Large intestine (tissue), 12 donors: ENCODE measurements at places on chromosomes 7 and 10.

DNA sequence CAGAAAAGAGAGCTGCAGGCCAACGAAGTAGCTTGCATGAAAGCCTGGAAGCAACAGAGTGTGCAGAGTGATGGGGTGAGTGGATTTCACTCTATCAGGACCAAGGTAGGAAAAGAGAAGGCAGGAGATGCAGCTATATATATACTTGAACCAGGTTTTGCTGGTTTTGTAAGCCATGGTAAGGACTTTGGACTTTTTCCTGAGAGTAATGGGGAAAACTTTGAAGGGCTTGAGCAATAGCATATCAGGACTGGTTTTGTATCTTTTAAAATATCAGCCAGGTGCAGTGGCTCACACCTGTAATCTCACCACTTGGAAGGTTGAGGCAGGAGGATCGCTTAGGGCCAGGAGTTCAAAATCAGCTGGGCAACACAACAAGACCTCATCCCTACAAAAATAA is 120.6 kb upstream of the NRP1 start:
- peak; percentile 48 for DNase-seq

- DNase-seq, result no peak
These were observed 37.4 kb downstream of the RGS10 start for GRCh38 chr10:119505131-119505551.

DNA sequence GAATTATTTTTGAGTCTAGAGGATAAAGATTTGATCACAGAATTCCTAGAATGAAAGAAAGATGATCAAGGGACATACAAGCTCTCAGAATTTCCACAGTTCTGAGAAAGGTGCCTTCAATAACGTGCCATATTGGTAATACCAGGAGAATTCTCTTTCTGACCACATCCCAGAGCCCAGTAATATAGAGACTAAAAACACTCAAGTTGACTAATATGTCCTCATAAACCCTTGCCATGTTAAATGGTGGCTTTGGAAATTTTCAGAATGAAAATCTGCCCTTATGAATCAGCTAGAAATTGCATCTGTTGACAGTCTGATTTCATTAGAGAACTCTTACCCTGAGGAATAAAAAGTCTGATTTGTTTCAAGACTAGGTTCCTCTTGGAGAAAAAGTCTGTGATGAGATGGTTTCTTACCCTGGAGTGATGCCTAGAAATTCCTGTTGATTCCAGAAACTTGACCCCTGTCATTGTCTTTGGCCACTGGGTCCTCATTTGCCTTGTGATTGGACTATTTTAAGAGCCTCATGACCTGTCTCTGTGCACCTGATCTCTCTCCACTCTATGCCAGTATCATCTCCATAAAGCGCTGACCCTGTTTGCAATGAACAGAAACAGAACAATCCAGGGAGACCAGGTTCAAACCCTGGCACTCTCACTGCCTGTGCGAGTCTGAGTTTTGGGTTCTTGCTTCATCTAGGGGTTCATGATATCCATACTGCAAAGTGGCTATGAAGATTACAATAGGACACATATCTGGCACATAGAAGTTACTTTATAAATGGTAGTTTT is 3.3 kb downstream of the IL2RA start:
- DNase-seq, result no peak

DNA sequence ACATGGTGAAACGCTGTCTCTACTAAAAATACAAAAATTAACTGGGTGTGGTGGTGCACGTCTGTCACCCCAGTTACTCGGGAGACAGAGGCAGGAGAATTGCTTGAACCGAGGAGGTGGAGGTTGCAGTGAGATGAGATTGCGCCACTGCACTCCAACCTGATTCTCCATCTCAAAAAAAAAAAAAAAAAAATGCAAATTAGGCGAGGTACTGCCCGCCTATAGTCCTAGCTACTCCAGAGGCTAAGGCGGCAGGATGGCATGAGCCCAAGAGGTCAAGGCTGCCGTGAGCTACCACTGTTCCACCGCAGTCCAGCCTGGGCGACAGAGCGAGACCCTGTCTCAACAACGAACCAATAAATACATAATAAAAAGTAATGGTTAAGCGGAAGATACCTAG is 1.1 kb upstream of the EIF4H start:
- peak; percentile 31 for DNase-seq

- no peak for DNase-seq
These were observed 49.5 kb downstream of the DIP2C start for GRCh38 chr10:639751-640672.

DNA sequence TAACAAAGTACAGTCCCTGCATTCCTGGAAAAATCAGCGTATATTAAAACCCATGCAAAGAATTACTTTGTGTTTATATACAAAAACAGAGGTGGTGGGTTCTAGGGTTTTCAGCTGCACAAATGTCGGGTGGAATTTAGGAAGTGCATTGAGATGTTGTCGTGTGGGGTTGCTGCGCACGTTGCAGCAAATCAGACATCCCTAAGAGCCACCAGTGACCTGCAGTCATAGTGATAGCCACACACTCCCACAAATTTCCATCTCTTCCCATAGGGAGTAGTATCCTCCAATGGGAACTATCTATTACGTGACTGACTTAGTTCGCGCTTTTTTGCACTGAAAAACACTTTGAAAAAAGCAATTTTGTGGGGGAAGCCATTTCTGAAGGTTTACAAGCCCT is 375.2 kb upstream of the GALNT17 start:
- no peak for DNase-seq

- DNase-seq, result no peak
These were observed 9.0 kb upstream of the GPR141 start for GRCh38 chr7:37674531-37674930.

- DNase-seq, result no peak
These were observed 4.4 kb upstream of the IRF5 start for GRCh38 chr7:128933180-128933891.

GRCh38 chr7:104878577-104878976 is 135.4 kb upstream of the KMT2E start:
- DNase-seq, result no peak

DNA sequence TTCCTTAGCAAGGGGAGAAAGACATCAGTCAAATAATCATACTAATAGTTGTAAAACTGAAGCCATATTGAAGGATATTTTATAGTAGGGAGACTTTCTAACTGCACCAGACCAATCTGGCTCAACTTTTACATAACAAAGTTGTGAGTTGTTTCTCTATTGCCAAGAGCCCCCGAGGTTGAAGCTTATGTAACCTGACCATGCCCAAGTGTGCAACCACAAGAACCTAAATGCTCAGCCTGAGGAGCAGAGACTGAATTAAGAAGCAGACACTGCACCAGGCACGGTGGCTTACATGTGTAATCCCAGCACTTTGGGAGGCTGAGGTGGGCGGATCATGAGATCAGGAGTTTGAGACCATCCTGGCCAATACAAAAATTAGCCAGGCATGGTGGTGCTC is 77.3 kb upstream of the ARMC3 start:
- no peak for DNase-seq

DNA sequence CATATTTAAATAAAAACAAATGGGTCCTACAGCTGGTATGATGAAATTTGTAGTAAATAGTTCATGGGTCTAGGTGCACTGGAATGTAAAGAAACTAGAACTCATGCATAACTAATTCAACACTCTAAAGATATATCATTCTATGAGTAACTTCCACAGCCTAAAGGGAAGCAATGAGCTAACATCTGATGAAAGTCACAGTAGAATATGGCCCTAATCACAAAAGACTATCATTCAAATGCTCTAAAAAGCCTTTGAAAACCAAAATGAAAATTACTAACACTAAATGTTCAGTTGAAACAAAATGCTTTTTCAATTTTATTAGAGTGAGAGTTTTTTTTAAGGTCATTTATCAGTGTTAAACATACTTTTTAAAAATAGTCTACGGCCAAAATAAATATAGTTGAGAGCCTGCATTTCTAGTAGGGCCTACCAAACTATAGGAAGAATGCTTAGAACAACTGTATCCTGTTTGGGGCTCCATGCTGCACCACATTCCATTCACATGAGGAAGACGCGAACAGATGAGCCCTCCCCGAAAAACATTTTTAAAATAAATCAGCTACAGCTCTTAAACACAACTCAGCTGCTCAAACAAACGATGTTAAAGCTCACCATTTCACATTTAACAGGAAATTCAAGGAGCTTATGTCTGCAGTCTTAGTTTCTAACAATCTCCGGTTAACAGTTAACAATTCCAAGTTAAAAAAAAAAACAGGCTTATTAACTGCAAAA is 134.5 kb downstream of the NRBF2 start:
- peak; percentile 48 for DNase-seq

- peak; percentile 93 for DNase-seq
These were observed 22.6 kb upstream of the DIP2C start for GRCh38 chr10:712089-712488.

GRCh38 chr7:23020742-23021401 is 6.9 kb upstream of the HYCC1 start:
- no peak for DNase-seq

GRCh38 chr10:110260746-110261477 is 43.8 kb downstream of the SMNDC1 start:
- no peak for DNase-seq

GRCh38 chr7:63106506-63107388 is 891.9 kb upstream of the ZNF722 start:
- no peak for DNase-seq

GRCh38 chr7:87322912-87323311 is 22.6 kb upstream of the CROT start:
- DNase-seq, result no peak

- no peak for DNase-seq
These were observed 545.4 kb upstream of the FZD8 start for GRCh38 chr10:36187380-36188079.

DNA sequence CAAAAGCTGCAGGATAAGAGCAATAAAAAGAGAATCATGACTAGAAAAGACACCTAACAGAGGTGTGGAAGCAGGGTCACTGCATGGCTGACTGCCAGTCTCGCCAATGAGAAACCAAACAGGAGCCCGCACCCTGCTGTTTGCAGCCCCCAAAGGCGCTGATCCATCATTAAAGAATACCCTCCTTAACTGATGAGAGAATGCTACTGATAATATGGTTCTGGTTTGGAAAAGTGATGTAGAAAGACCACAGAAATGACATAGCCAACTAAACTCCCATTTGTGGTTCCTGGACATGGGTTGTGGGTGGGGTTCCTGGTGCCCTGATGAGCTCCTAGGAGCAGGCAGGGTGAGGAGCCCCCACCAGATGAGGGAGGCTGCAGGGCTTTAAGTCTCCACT is 207.4 kb downstream of the TNS3 start:
- no peak for DNase-seq

- no peak for DNase-seq
These were observed 37.1 kb downstream of the CXCL12 start for GRCh38 chr10:44347609-44348400.

GRCh38 chr10:63236113-63236935 is 103.2 kb downstream of the NRBF2 start:
- peak; percentile 91 for DNase-seq

- no peak for DNase-seq
These were observed 184.4 kb upstream of the THSD7A start for GRCh38 chr7:12016439-12016838.

DNA sequence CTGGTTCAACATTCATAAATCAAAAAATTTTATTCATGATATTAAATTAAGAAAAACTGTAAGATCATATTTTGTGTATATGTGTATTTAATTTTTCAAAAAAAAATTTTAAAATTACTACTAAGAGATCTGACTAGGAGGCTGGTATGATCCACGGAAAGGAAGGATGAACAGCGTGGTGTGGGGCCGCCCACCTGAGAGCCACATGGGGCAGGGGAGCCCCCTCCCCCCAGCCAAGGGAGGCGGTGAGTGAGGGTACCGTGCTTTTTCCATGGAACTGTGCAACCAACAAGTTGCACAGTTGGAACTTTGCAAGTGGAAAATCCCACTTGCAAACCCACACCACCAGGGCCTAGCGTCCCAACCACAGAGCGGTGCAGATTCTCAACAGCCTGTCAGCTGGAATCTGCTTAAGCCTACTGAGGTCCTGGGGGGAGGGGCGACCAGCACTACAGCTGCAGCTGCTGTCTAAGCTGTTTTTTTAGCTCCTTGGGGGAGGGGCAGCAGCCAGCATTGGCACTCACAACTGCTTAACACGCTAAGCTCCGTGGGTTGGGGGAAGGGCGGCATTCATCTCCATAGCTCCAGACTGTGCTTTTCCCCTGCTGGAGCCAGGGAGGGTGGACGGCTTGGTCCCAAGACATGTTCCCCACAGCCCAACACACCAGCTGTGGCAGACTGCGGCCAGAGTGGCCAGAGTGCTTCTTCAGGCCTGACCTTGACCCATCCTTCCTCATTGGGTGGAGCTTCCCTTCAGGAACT is 94.2 kb upstream of the IGFBP3 start:
- peak; percentile 32 for DNase-seq

- DNase-seq, result peak; percentile 73
These were observed 168.6 kb upstream of the ZMIZ1 start for GRCh38 chr10:78899996-78900714.

- no peak for DNase-seq
These were observed 80.2 kb downstream of the HTR7 start for GRCh38 chr10:90777621-90778020.

GRCh38 chr10:132066812-132067211 is 1.1 kb downstream of the JAKMIP3 start:
- DNase-seq, result no peak

- no peak for DNase-seq
These were observed 83.6 kb downstream of the KCNMA1 start for GRCh38 chr10:77553966-77554365.

DNA sequence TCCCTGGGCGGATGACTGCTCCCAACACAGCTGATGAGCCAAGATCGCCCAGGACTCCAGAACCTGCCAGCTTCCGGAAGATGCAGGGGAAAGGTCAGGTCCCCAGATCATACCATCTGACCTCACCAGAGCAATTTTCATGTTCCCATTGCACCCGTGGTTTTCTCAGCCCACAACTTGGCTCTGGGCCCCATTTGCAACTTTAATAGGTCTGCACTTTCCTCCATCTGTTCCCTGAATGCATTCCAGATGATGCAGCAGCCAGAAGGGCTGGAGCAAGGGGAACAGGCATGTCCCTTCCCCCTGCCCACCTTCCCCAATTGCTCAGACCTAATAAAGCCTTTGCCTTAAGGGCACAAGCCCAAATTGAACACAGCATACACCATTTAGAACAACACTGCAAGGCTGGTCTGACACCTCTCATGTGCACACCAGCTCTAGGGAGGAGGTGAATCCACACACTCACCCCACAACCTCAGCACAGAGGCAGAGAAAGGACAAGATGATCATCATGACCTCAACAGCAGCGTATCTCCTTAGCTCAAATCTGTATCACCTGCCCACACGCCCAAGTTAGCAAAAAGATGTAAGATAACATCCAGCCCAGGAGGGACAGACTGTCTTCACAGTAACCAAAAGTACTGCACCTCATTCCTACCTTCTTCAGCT is 87.5 kb downstream of the PLXNA4 start:
- DNase-seq, result no peak

GRCh38 chr10:75466886-75467285 is 35.5 kb downstream of the LRMDA start:
- no peak for DNase-seq

DNA sequence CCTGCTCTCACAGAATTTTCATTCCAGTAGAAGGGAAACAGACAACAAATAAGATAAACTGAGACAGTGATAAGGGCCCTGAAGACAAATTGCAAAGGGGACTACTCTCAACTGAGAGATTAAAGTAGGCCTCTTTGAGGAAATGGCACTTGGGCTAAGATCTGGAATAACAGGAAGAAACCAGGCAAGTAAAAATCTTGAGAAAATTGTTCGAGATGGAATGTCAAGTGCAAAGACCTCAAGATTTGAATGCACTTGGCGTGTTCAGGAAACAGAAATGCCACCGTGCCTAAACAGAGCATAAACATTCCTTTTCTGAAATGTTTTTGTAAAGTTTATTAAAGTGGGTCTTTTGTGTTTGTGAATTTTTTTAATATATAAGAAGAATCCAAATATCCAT is 10.7 kb downstream of the ARMH3 start:
- no peak for DNase-seq

GRCh38 chr7:107495516-107495915 is 25.7 kb downstream of the GPR22 start:
- no peak for DNase-seq

GRCh38 chr10:88346144-88346977 is 236.8 kb downstream of the RNLS start:
- DNase-seq, result no peak
